CD4-positive, alpha-beta T cell treated with Interleukin-4 for 1 hour (primary cell): ENCODE measurements at places on chromosomes 6 and 20.

GRCh38 chr6:9921366-9921765 lies 493.5 kb downstream of the TFAP2A start:
- DNase-seq: no peak

DNA sequence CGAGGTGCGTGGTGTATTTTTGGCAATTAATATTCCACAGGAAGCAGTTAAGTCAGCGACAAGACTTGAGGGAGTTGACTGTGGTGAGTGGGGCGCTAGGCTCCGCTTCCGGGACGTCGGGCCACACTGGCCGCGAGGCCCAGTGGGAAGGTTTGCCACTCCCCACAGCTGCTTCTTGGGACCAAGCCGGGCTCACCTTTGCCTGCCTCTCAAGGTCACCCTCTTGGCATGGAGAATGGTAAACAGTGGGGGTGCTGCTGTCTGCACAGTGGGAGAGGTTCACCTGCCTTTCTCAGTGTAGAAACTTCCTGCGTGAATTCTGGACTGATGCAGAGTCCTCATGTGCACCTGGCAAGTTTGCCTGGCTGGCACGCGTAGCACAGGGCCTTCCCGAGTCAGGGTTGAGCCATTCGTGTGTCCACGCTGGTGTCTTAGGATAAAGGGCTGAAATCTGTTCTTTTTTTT lies 6.4 kb downstream of the OSBPL2 start:
- no peak for DNase-seq

- no peak for DNase-seq
Measured at GRCh38 chr6:72035966-72036365, 149.6 kb downstream of the RIMS1 start.

- DNase-seq: no peak
Measured at GRCh38 chr6:145669627-145670034, 65.7 kb downstream of the EPM2A start.

DNA sequence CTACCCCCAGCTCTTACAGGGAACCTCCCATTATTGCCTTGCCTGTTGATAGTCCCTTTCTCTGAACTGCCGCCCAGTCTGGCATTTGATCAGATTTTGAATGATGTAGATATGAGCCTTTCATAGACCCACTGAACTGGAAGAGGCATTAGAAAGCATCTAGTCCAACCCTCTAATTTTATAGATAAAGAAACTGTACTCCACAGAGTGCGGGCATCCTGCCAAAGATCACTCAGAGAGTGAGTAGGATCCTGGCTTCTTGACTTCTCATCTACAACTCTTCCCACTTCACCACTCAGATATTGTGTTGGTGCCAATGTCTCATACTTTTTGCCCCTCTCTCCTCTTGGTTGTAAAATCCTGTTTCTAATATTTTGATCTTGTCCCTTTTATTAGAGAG lies 179.2 kb upstream of the BMP2 start:
- DNase-seq: no peak

- no peak for DNase-seq
Measured at GRCh38 chr6:13531956-13532355, 42.4 kb upstream of the SIRT5 start.

GRCh38 chr6:138570725-138571029 lies 71.4 kb upstream of the NHSL1 start:
- no peak for DNase-seq

GRCh38 chr6:152371775-152372174 lies 265.4 kb downstream of the SYNE1 start:
- no peak for DNase-seq

DNA sequence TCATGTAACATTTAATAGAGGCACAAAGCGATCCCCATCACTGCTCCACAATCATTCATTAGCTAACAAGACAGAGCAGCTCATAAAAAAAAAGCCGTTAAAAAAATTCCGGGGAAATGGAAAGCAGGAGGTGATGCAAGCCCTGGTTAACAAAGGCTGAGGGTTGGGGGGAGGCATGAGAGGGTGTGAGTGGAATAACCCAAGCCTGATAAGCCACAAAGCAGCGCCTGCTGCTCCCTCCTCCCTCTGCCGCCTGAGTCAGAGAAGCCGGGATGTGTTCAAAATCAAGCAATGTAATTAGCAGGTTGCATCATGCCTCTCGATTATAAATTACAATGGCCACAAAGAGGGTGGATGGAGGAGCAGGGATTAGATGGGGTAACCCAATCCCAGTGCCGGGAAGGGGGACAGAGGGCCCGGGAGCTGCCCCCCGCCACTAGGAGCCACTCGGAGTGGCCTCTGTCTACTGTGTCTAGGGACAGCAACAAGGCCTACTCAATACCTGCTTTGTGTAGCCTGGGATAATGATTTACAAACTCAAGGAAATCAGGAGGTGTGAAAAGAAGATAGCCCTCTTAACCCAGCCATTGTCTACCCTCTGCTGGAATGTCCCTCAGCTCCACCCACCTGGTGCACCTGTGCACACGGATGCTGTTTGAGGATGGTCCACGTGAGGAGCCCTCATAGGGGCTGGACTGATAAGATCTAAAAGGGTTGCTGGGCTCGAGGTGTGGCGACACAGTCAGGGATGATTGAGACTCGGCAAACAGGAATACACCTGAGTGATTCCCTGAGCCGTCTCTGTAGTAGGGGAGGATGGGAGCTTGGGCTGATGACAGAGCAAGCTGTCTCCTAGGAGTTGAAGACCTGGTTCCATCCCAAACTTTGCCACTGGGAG lies 156.9 kb downstream of the VEGFA start:
- no peak for DNase-seq

DNA sequence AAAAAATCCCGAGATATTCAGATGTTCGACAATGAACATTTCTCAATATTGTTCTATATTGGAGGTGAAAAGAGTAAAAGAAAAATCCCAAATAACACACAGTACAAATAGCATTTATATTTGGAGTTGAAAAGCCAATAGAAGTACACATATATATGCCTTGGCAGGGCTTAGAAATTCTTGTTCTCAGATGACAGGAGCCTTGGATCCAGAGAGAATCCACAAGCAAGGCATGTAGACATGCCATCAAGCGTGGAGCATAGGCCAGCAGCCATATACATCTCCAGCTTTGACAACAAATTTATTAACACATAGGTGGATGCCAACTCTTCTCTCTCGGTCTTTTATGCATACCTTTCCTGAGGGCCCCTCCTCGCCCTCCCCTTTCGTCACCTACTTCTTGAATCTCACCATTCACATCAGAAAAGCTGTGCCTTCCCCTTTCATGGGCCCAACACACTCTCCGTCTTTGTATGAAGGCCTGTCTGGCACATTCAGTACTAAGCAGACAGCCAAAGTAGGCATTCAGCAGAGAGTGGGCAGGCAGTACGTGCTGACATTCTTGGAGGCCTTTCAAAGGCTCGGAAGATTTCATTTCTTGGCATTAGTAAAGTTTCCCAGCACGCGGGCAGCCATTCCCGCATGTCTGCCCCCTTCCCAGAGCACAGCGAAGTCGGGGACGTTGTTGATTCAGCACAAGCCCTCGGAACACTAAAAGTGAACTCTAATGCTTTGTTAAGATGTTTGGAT lies 18.2 kb downstream of the NEDD9 start:
- no peak for DNase-seq

DNA sequence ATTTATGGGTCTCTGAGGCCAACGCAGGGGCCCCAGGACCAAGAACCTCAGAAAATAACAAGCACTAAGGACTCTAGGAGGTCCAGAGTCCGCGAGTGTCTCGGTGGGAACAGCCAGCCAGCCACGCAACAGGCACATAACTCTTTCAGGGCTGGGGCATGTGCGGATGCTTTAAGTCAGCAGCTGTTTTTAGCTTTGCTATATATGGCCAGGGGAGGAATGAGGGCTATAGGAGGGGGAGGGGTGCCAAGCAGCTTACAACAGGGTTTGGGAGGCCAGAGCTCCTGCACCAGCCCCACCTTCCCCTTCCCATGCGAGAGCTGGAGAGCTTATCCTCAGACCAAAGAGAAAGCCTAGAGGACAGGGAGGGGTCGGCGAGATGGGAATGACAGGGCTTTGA lies 6.2 kb downstream of the JPH2 start:
- no peak for DNase-seq

GRCh38 chr20:33648396-33649004 lies 13.6 kb upstream of the C20orf144 start:
- DNase-seq: no peak

GRCh38 chr6:4358414-4359107 lies 223.2 kb upstream of the ECI2 start:
- DNase-seq: no peak

- no peak for DNase-seq
Measured at GRCh38 chr6:150683320-150683719, 83.6 kb downstream of the PLEKHG1 start.

- DNase-seq: no peak
Measured at GRCh38 chr20:36519012-36519719, 22.2 kb upstream of the MYL9 start.

- no peak for DNase-seq
Measured at GRCh38 chr6:57432157-57432556, 114.7 kb downstream of the PRIM2 start.

GRCh38 chr6:16698997-16699868 lies 62.0 kb downstream of the ATXN1 start:
- DNase-seq: peak; percentile 74

DNA sequence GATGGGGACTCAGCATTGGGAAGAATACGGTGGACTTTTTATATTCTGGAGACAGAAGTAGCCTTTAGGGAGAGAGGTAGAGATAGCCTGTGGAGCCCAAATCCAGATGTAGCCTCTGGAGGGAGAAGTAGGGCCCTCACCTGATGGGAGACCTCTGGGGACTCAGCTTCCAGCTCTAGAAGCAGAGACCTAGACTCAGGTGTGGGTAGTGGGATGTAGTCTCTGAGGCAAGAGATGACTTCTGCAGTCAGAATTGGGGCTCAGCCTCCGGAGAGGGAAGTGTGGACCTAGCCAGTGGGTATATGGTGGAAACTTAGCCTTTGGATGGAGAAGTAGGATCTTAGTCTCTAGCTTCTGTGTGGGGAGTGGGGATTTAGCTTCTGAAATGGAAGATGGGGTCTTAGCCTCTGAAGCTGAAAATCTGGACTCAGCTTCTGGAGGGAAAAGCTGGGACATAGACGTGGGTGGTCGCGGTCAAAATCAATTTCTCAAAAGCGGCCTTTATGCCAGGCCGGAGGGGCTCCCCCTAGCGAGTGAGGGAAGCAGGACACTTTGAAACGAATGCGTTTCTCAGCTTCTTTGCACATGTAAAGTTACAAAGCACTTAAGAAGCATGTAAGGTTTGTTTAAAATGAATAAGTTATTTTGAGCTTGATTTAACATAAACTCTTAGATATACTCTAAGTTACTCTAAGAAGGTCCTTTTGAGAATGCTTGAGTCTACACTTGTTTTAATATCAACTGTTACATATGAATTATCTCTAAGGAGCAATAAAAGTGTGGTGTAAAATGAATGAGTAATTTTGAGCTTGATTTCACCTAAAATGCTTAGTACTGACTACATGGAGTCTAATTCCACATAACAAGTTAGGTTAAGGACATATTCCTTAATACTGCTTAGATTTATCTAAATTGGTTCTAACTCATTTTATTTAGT lies 12.9 kb upstream of the ZNF343 start:
- DNase-seq: peak; percentile 56

- no peak for DNase-seq
Measured at GRCh38 chr20:57094991-57095390, 171.4 kb downstream of the BMP7 start.

DNA sequence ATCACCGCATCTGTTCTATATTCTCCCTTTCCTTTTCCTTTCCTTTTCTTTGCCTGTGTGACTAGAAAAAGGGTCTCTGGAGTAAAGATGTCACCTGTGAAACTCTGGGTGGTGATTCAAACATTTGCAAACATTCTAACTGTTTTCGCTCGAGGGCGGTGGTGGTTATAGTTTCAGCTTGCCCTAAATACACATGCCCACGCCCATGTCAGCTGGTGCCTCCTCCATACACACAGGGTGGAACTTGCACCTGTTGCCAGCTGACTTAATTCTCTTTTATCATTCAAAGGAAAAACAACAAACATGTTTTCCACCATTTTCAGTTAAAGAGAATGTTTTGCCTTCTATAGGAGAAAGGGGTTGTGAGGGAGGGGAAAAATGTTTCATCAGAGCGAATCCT lies 381.9 kb upstream of the ARID1B start:
- DNase-seq: peak; percentile 57

GRCh38 chr20:53654932-53655624 lies 61.4 kb upstream of the ZNF217 start:
- peak; percentile 46 for DNase-seq

GRCh38 chr6:5763871-5764270 lies 242.9 kb downstream of the NRN1 start:
- no peak for DNase-seq

DNA sequence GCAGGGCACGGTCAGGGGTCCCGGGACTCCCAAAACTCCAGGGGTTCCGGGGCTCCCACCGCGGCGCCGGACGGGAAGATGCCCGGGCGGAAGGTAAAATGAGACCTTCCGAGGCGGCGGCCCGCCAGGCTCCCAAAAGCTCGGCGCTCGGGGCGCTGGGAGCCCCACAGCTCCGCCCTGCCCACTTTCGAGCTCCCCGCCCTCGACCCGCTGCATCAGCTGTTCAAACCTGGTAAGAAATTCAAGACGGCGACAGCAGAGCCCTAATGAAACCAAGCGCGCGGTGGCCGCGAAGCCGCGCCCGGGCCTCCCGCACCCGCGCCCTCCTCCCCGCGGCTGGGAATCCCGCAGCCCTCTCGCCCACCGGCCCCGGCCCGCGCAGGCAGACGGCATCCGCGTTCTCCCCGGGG lies 369 bp downstream of the SLC4A11 start:
- peak; percentile 29 for DNase-seq

- DNase-seq: no peak
Measured at GRCh38 chr6:170025935-170026750, 264.7 kb downstream of the DLL1 start.
